ENCODE measurements at places on chromosomes 1 and 21.
A peak's percentile ranks its signal among the peaks of the same experiment; 100 is the strongest.

DNA sequence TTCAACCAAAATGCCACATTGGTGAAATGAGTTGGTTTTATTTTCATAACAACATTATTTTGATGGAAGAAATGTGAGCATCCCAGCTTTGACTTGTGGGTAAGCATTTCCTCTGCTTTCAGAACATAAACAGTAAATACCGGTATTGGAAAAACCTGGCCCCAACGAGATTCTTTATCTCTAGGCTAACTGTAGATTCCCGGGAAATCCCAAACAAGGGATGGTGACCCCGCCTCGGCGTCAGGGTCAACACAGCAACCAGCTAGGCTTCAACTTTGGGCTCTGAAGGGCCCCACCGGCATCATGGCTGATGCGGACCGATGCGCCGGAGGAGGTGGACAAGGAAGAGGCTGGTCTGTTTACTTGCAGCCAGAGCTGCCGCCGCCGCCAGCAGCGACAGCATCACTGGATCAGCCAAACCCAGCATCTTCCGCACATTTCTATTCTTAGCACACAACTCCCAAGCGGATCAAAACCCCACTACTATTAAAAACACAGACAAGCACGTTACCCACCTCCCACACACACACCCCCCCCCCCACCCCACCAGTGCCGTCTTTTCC lies 1.1 kb downstream of the AKT3 start:
- DNase-seq = peak; percentile 74

GRCh38 chr1:200819726-200820125 lies 53.1 kb upstream of the GPR25 start:
- no peak for DNase-seq

GRCh38 chr1:65150108-65150463 lies 2.1 kb downstream of the AK4 start:
- DNase-seq = no peak

GRCh38 chr21:21406921-21407320 lies 408.7 kb downstream of the NCAM2 start:
- no peak for DNase-seq

- DNase-seq = no peak
Measured at GRCh38 chr1:160431006-160431405, 30.6 kb downstream of the VANGL2 start.

DNA sequence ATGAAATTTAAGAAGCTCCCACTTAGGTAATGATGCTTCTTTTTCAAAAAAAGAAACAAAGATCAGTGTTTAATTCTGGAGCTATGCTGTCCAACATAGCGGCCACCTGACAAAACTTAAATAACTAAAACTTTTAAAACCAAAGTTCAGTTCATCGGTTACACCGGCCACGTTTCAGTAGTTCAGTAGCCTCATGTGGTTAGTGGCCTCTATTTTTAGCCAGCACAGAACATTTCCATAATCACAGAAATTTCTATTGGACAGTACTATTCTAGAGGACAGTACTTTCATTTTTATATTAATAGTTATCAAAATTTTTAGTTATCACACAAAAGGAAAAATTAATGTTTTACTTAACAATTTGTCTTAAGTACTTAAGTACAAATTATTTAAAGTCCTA lies 141.0 kb downstream of the USP25 start:
- DNase-seq = no peak

GRCh38 chr1:44862829-44863401 lies 19.9 kb upstream of the PTCH2 start:
- DNase-seq = peak; percentile 75

DNA sequence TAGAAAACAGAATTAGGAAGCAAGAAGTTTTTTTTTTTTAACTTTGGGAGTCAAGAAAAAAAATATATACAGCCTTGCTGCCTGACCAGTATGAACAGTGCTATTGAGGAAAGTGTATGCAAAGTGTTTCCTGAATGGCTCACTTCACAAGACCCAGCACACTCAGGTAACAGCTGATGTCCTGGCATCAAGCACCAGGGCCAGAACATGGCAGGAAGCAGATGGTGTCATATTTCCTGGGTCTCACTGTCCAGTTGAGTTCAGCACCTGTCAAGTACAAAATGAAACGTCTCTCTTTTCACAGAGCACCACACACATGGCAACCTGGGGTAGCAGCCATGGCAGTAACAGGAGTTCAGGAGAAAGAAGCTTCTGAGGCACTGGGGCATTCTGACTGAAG lies 372.3 kb downstream of the TTLL7 start:
- no peak for DNase-seq

- peak; percentile 89 for DNase-seq
Measured at GRCh38 chr1:16076031-16076864, 2.8 kb upstream of the FAM131C start.

DNA sequence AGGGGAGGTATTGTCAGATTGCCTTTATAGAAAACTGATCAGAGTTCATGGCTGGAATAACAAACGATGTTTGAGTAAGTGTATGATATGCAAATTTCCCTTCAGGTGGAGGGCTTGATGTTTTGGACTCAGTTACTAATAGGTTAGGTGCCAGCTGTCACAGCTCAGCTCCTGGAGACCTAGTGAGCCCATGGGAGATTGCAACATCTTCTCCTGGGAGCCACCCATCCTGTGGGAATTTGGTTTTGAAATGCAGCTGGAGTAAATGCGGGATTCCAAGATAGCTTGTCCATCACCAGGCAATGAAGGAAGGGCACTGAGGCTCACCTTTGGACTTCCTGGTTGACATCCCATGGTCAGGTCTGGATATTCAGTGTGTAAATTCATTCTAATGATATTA lies 211.4 kb upstream of the NRIP1 start:
- peak; percentile 21 for DNase-seq
